CD8-positive, alpha-beta memory T cell (primary cell): ENCODE measurements at places on chromosomes 12 and 14. TPM values are rescaled to one million over a fixed set of nuclear protein-coding genes. Genes with fewer than 3 reads are reported as not detected.

Gene CCDC177
- total RNA-seq, result not detected

Gene SLC16A7
- total RNA-seq, result 35.1 TPM

Gene USP44
- 7.1 TPM for total RNA-seq

Gene PLEKHG7
- total RNA-seq, result not detected

Gene LRCOL1
- total RNA-seq, result not detected

Gene GPATCH2L
- 36.0 TPM for total RNA-seq

Gene ZDHHC22
- total RNA-seq, result not detected

Gene TMEM132D
- total RNA-seq, result not detected

Gene CD9
- total RNA-seq, result 13.5 TPM

Gene SLC17A8
- not detected for total RNA-seq

Gene TDRD9
- 0.44 TPM for total RNA-seq

Gene PAX9
- not detected for total RNA-seq

Gene KRT78
- total RNA-seq, result not detected

Gene LMO3
- total RNA-seq, result not detected

Gene SYNE2
- 45.6 TPM for total RNA-seq

Gene LYZ
- total RNA-seq, result 8.8 TPM

Gene PLEKHD1
- 0.11 TPM for total RNA-seq

Gene SMIM10L1
- 12.8 TPM for total RNA-seq

Gene ST8SIA1
- total RNA-seq, result 10.2 TPM

Gene CMTM5
- not detected for total RNA-seq

Gene COX8C
- not detected for total RNA-seq

Gene CLEC4D
- total RNA-seq, result not detected

Gene PLEKHH1
- total RNA-seq, result 0.86 TPM

Gene RFLNA
- total RNA-seq, result not detected

Gene GYS2
- not detected for total RNA-seq

Gene SMCO2
- total RNA-seq, result not detected

Gene TAS2R19
- total RNA-seq, result 0.78 TPM

Gene ERP27
- total RNA-seq, result 2.1 TPM

Gene MDM1
- total RNA-seq, result 25.3 TPM

Gene SMAGP
- total RNA-seq, result 0.84 TPM

Gene NAB2
- total RNA-seq, result 37.7 TPM

Gene GPR84
- 0.15 TPM for total RNA-seq

Gene PPP2R5C
- total RNA-seq, result 307 TPM

Gene PPP1R36
- total RNA-seq, result 0.22 TPM
